ENCODE measurements at places on chromosomes 5 and 9.

- DNase-seq: no peak
Measured at GRCh38 chr5:135602882-135603721, 24.3 kb upstream of the CXCL14 start.

- no peak for DNase-seq
Measured at GRCh38 chr5:53678981-53679660, 118.7 kb downstream of the NDUFS4 start.

DNA sequence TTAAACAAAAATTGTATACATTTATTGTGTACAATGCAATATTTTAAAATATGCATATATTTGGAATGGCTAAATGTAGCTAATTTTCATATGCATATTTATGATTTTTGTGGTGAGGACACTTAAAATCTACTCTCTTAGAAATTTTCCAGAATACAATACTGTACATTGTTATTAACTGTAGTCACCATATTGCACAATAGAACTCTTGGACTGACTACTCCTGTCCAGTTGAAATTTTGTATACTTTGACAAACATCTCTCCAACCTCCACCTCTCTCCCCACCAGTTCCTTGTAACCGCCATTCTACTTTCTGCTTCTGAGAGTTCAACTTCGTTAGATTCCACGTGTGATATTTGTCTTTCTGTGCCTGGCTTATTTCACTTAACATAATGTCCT lies 49.2 kb upstream of the TAF11L2 start:
- DNase-seq: no peak

DNA sequence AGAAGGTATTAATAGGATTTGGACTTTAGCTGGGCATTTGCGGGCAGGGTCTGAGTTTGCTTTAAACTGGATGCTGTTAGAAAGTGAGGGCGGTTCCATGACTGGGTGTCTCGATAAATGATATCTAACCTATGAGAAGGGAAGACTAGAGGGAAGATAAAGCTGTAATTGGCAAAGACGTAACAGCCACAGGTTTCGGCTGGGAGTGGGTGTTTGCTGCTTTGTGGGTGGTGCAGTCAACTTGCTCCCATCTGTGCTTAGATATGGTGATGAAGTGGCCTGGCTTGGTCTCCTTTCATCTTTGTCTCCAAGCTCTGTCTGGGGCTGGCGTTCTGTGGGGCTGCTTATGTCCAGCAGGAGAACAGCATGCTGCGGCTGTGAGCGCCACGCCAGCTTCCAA lies 23.3 kb downstream of the OR2V1 start:
- DNase-seq: no peak

DNA sequence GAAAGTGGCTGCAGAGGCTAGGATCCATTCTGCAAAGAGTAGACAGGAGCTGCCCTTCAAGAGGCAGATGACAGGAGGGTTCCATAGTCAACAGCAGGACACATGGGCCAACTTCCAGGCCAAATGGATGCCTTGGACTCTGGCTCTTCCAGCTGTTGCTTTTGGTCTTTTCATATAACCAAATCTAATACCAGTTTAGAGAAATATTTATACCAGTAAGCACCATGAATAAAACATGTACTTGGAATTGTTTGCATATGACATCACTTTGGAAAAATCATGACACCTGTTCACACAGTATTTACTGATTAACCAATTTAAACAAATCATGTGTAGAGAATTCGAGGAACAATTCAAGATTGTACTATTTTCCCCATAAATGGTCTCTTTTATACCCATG lies 481.3 kb downstream of the DMRT2 start:
- DNase-seq: no peak

- no peak for DNase-seq
Measured at GRCh38 chr5:115320006-115320405, 23.6 kb upstream of the CCDC112 start.

GRCh38 chr5:161740433-161740832 lies 54.9 kb downstream of the GABRA6 start:
- no peak for DNase-seq
